ENCODE measurements at places on chromosomes 2 and 18. TPM values are rescaled to one million over a fixed set of nuclear protein-coding genes. Genes with fewer than 3 reads are reported as not detected.

The ARHGEF33 gene
- total RNA-seq, result 0.09 TPM

The TNFAIP6 gene
- total RNA-seq, result not detected

The UGT1A8 gene
- not detected for total RNA-seq

The VIT gene
- total RNA-seq, result not detected

The RNMT gene
- total RNA-seq, result 65.9 TPM

The IER3IP1 gene
- total RNA-seq, result 16.0 TPM

The SLC38A11 gene
- not detected for total RNA-seq

The NEU2 gene
- total RNA-seq, result not detected

The FSHR gene
- total RNA-seq, result not detected

The PRKAG3 gene
- total RNA-seq, result not detected

The SLC14A1 gene
- total RNA-seq, result 0.86 TPM

The ORC2 gene
- total RNA-seq, result 66.5 TPM

DNA sequence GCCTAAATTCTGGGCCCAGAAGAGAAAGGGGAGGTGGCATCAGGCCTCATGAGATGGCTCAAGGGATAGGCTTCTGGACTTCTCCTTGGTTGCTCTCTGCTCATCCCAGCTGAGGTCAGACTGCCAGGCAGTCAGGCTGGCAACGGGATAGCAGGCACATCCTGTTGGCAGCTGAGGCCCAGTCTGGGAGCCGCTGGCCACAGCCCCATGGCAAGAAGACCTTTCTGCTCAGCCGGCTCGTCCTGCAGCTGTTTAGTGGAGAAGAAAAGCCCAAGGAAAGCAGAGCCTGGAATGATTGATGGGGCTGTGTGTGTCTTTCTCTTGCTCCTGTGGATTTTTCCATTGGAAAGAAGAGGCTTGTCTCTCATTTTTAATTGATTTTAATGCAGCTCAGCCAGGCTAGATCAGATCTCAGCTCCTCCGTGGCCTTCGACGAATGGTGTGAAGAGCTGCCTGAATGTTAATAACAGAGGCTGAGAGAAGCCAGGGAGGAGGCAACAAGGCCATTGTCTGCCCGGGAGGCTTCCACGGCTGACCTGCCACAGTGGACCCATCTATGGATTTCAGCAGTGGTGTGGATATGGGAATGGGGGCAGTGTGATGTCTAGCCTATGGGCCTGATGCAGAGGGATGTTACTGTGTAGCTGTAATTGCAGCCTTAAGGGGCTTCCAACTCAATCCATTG lies 99.5 kb downstream of the HS1BP3 start:
- no peak for DNase-seq

- no peak for DNase-seq
Observed at GRCh38 chr2:151826737-151827157, 1.5 kb downstream of the ARL5A start.

- DNase-seq, result no peak
Observed at GRCh38 chr18:68837665-68838451, 40.0 kb downstream of the CCDC102B start.

- DNase-seq, result peak; percentile 86
Observed at GRCh38 chr2:172462849-172463381, 35.5 kb downstream of the ITGA6 start.

DNA sequence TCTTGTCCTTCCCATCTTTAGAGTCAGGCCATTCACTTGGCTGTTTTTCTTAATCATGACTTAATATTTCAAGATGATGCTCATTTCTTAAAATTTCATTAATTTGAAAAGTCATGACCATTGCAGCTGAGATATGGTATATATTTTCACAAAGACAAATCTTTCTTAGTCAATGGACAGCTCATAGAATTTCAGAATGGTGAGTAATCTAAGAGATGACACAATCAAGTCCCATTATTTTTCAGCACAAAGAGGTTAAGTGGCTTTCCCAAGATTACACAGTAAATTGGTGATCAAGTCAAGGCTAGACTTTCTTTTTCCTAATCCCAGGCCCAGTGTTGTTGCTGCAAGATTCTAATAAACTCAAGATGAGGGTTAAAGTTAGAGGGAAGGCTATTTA lies 34.4 kb upstream of the NT5C1B start:
- DNase-seq, result no peak

DNA sequence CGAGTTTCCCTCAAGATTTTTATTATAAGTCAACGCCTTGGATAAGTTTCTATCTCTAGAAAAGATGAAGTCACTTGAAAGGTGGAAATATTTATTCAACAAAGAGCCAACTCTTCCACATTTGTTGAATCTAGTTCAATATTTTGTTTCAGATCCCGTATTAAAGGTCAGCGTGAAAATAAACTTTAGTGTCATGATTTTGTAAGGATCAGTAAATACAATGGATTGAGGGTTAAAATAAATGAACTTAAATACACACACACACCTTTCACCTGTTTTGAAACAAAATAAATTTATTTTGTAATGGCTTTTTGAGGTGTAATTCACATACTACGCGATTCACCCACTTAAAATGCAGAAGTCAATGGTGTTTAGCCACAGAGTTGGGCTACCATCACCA lies 16.0 kb upstream of the NPPC start:
- no peak for DNase-seq

- no peak for DNase-seq
Observed at GRCh38 chr18:35454803-35455202, 43.0 kb downstream of the INO80C start.

DNA sequence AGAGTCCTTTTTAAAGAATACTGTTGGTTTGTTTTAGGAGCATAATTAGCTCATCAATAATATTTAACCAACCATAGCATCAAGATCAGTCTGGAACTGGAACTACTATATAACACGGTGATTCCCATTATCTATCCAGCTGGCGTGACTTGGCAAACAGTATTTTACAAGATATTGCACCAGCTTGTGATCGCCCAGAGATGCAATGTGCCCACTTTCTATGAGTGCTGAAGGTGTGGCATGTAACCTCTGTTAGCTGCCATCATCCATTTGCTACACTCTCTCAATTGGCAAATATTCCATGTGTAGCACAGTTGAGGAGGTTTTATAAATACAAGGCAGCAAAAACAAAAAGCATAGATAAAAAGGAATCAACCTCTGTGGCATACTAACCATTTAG lies 64.9 kb downstream of the FIGN start:
- DNase-seq, result no peak

GRCh38 chr2:234986390-234986789 lies 34.6 kb downstream of the SH3BP4 start:
- no peak for DNase-seq

- no peak for DNase-seq
Observed at GRCh38 chr18:79488311-79489050, 92.8 kb downstream of the NFATC1 start.

GRCh38 chr18:59814891-59815290 lies 84.9 kb upstream of the PMAIP1 start:
- DNase-seq, result no peak

DNA sequence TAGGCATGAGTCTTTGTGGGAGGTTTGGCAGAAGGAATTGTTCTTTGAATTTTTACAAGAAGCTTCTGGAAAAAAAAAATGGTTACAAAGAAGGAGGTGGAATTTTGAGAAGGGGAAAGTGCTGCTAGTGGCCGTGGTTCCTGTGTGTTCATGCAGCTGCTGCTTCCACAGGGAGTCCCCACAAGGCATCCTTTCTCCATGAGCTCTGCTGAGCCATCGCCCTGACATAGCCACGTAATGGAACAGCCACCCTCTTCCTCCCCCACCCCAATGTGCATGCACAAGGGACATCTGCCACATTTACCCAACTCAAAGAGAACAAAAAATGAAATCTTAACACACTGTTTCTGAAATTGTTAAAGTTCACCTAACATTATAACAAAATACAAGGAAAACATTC lies 529.7 kb downstream of the SATB2 start:
- no peak for DNase-seq

GRCh38 chr18:76983613-76984051 lies 149.0 kb downstream of the MBP start:
- DNase-seq, result no peak

- no peak for DNase-seq
Observed at GRCh38 chr18:47485221-47485797, 233.8 kb upstream of the SKOR2 start.

GRCh38 chr2:78568782-78569373 lies 456.6 kb upstream of the REG3G start:
- DNase-seq, result no peak

DNA sequence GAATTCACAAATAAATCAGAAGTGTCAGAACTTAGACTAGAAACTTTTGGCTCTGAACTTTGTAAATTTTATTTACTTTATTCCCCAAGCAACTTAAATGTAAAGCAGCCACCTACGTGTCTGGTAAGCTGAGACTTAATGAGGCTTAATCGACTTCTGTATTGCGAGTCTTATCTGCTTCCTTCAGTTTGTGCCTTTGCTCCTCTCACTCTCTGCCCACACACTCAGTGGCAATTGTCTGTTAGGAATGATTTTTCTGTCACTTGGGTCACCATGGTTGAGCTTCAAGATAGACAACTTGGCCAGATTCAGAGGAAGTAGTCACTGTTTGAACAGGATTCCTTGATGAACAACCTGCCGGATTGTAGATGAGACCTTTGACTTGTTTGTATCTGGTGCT lies 691.4 kb upstream of the FSHR start:
- no peak for DNase-seq

DNA sequence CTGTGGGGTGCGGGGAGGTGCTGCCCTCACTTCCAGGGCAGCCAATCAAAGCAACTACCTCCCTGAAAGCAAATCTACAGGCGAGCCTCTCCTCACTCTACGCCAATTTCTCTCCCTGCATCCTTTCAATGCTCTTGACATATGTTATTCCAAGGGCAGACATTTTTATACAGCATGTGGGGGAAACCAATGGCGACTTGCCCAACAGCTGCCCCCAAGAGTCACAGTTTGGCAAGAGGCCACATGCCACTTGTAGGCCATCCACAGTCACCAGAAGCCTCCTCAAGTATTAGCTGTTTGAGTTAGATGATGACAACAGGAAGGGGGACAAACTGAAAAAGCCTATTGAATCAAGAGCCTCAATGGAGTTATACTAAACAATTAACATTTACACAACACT lies 114.6 kb downstream of the MYO5B start:
- no peak for DNase-seq

DNA sequence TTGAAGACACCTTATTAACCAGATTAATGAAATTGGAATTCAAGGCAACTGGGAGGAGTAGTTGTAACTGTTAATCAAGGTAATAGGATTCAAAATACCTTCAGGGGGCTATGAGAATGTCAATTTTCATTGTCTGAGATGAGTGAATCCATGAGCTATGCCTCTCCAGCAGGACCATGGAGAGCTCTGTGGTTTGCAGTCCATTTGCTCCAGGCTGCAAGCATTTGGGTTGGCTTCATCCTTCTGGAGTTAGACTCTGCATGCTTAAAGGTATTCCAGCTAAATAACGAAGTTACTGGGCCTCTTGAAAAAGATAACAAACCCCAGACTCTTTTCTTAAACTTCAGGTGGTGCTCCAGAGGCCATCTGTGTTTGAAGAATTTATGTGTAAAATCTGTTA lies 207.1 kb upstream of the SLC8A1 start:
- no peak for DNase-seq

DNA sequence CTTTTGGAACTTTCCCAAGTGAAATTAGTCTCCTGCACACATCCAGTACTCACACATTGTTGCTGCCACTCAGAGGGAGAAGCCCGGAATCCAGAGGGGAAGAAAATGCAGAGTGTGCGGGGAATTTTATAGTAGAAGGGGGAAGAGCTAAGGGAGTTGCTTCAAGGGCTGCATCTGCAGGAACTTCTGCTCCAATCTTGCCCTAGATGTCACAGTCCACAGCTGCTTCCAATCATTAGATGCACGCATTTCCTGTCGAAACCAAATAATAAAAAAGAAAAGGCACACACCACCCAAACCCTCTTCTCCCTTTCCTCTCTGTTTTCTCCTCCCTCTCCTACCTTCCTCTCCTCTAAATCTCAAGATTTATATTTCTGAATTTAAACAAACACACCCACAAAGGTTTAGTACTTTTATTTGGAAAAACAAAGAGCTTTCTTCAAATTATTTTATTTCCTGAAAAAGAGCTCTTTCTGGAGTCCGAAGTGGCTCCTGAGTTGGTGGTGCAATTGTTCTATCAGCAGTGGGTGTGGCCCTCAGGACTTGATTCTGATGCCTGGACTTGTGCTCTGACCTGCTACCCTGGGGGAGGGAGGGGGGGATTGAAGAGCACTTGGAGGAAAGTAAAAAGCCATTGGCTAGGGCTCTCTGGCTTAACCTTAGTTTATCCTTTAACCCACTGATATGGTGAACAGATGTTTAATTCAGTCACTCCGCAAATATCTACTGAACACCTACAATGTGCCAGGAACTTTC lies 72.0 kb downstream of the KCNE4 start:
- DNase-seq, result no peak

DNA sequence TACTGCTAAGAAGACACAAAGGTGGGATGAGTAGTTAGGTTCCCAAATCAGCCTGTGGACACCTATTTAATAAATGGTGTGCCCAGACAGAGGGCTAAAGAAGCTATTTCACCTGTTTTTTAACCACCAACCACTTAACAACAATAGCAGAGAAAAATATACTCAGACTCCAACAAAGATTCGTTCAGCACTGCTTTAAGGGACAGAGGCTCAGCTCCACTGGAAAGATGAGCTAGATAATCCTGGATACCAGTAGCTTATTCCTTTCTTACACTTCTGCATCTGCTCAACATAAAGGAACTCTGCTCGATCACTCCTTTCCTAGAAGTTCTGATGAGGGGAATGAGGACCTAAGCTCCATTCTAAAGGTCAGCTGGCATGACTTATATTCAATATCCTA lies 44.5 kb downstream of the PTCD3 start:
- no peak for DNase-seq

- DNase-seq, result no peak
Observed at GRCh38 chr2:19078709-19079108, 279.7 kb downstream of the OSR1 start.

DNA sequence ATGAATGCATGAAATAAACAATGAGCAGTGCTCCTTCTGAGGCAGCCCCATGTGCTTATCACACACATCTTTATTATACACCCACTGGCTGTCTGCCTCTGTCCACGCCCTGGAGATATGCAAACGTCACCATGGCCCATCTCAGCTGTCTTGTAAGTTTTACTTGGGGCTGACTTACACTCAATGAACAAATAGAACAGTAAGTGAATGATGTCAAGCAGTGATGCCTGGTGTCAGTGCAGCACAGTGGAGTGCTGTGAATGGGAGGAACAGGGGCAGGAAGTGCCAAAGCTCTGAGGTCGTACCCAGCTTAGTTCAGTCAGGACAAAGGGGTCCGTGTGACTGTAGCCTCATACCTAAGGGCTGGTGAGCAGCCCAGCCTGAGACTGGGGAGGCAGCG lies 659.5 kb upstream of the HS6ST1 start:
- no peak for DNase-seq

- no peak for DNase-seq
Observed at GRCh38 chr2:170578606-170579005, 136.5 kb upstream of the SP5 start.

- no peak for DNase-seq
Observed at GRCh38 chr18:25329783-25330182, 22.2 kb downstream of the ZNF521 start.

DNA sequence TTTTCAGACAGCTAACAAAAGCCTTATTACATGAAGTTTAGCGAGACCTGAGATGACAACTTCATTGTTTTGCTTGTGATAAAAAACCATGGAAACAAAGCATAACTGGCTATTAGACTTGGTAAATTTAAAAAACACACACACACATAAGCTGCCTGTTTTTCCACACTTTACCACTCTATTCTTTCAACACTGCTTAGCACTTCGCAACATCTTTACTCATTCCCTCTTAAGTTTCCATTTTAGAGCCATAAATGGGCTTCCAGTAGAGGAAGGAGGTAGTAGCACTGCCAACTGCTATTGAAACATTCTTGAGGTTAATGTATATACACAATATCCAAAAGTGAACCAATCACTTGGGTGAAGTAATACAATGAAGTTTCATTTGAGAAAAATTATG lies 54.1 kb downstream of the BAZ2B start:
- no peak for DNase-seq

All from activated CD4-positive, alpha-beta T cell treated with anti-CD3 and anti-CD28 coated beads, Interleukin-2, amount 10 ng/mL, durations not matched to agents 24 days and 14 days (primary cell).